Stimulated activated CD4-positive, alpha-beta T cell treated with anti-CD3 and anti-CD28 coated beads, TNF-alpha, amount 100 ng/mL, for 48 hours (primary cell): ENCODE measurements at places on chromosomes 5 and 9.

DNA sequence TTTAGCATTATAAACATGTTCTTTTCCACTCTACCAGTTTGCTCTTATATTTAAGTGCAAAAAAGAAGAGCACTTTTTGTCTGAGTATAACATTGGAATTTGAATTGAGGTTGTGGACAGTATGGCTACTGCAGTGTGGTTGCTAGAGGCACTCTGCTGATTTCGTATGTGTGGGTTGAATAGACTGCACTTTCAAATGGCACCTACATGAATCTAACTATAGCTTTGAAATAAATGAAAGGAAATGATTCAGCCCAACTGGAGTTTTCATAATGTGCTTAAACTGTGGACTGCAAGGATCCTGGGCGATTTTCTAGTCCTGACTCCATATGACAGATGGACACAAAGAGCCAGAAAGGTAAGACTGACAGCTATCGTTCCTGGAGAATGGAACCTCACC lies 657.6 kb upstream of the RIOK2 start:
- no peak for DNase-seq

DNA sequence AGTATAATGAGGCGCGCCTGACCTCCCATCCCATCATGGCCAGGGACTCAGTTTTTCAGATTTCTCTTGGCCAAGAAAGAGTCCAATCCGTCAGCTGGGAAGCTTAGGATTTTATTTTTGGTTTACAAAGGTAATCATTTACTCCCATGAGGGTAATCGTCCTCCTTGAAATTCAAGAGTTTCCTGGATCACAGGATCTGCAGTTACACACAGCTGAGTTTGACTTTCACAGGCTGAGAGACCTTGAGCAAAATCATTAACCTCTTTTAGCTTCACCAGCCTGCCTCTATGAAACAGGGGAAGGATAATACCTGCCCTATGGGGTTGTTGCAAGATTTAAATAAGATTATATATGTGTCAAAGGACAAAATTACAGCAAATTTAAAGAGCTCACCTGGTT lies 15.4 kb upstream of the AK3 start:
- DNase-seq: no peak

- DNase-seq: no peak
Measured at GRCh38 chr5:169647566-169647965, 10.5 kb downstream of the DOCK2 start.

DNA sequence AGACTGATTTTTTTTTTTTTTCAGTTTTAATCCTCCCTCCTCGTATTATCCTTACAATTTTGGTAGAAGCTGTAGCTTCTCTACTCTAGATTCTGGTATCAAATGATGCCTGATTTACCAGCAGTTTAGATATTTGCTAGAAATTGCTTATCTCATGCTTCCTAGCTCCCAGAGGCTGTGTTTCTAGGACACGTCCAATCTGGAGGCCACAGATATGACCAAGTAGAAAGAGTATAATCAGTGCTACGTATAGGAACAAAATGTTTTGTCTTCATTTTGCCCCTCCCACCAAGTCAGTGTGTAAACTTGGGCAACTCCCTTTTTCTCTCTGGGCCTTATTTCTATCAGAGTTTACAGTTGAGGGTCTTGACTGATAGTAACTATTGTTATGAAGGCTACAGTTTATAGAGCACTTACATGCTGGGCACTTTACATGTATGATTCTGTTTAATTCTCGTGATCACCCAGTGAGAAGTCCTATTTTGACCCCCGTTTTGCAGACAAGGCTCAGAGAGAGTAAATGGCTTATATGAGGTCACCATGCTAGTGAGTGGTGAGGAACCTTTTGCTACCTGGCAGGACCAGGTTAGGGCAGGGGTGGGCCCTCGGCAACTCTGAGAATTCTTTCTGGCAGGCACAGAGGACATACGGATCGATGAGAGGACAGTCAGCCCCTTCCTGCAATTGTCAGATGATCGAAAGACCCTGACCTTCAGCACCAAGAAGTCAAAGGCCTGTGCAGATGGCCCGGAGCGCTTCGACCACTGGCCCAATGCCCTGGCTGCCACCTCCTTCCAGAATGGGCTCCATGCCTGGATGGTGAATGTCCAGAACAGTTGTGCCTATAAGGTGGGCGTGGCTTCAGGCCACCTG lies 7.6 kb downstream of the HDHD3 start:
- DNase-seq: no peak
